ENCODE measurements at places on chromosomes 16 and 17.

- no peak for DNase-seq
Measured at GRCh38 chr17:66406701-66407644, 104.6 kb downstream of the PRKCA start.

- DNase-seq: no peak
Measured at GRCh38 chr17:2385240-2386210, 15.3 kb downstream of the MNT start.

DNA sequence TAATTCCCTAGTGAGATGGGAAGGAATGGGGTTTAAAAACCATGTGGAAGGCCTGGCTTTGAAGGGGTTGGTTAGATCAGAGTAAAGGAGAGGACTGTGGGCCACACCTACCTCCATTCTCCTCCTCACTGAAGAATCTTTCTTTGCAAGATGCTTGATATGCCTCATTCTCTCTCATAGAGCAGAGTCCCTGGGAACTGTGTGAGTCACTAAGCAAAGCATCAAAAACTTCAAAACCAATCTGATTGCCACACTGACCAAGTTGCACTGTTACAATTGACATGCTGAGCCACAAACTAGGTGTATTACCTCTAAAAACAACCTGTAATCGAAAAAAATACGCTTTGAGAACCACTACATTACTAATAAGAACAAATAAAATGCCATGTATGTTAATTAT, 2.0 kb downstream of the TUBD1 start:
- DNase-seq: no peak

DNA sequence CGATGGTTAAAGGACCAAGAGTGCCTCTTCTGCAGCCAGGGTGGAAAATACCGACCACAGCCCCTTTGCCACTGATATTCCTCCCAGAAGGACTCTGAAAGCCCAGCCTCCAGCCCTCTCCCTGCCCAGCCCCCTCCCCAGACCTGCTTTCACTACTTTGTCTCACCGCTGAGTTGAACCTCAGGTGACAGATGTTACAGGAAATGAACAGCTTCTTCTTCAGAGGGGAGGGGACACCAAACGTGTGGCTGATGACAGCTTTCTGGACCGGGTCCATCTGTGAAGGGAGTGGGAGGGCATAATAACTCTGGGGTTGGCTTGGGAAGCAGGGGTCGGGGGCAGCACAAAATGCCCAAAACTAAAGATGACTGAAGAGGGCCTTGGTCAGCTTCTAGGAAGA, 14.2 kb downstream of the NKIRAS2 start:
- no peak for DNase-seq

GRCh38 chr17:18364166-18364565, 816 bp upstream of the SHMT1 start:
- no peak for DNase-seq

DNA sequence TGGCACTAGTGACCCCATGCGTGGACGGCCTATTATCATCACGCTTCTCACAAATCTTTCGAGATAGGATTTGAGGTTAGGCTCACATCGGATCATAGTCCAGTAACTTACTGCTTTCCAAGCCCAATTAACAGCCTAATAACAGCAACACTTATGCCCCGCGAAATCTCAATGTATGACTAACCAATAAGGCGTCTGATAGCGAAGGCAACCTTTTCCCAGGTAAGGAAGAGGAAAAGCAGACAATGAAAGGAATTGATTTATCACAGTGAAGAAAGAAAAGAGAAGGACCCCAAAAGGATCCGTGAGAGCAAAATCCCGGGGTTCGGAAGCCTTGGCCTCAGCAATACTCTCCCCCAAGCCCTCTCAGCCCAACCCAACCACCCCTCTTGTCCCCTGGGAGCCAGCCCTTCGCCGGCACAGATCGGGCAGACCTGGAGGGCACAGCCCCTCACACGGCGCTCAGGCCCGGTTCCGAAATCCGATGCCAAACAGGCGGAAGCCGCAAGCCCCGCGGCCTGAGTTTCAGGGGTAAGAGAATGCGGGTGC, 534 bp downstream of the GPATCH8 start:
- no peak for DNase-seq

All from stimulated activated CD4-positive, alpha-beta T cell treated with anti-CD3 and anti-CD28 coated beads, Interleukin-1b, Interleukin-23, amount 100 ng/mL, for 1 hour (primary cell).